ENCODE measurements at places on chromosomes 11 and 22.

- DNase-seq = no peak
These were observed 10.5 kb upstream of the TMEM121B start for GRCh38 chr22:17131686-17132085.

GRCh38 chr22:34639911-34640310, 426.0 kb upstream of the ISX start:
- DNase-seq = no peak

GRCh38 chr11:108147150-108147549, 25.8 kb downstream of the ACAT1 start:
- DNase-seq = peak; percentile 21

DNA sequence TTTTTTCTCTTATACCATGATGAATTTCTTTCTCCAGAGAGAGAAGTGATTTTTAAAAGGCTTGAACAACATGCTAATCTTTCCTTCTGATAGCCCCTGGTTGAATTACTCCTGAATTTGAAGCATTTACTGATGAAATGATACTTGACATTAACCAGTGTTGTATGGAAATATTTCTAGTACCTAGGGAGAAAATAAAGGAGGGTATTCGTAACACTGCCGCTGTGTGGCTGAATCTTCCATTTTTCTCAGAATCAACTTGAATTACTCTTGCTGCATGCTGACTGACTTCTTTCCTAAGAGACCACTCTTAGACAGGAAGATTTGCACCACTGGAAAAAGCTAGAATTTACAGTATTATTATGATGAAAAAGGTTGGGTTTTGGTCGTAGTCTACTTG, 118.3 kb downstream of the FAT3 start:
- no peak for DNase-seq

- no peak for DNase-seq
These were observed 131.3 kb downstream of the KCNC1 start for GRCh38 chr11:17865765-17866428.

Data from fibroblast of gingiva (primary cell).